Stimulated activated CD8-positive, alpha-beta memory T cell treated with anti-CD3 and anti-CD28 coated beads, Interleukin-7, amount 100 ng/mL, for 1 hour (primary cell): ENCODE measurements at places on chromosomes 1 and 21.

- no peak for DNase-seq
Measured at GRCh38 chr1:110205591-110206155, 4.4 kb upstream of the KCNC4 start.

- no peak for DNase-seq
Measured at GRCh38 chr1:179923029-179923428, 31.6 kb upstream of the CEP350 start.

DNA sequence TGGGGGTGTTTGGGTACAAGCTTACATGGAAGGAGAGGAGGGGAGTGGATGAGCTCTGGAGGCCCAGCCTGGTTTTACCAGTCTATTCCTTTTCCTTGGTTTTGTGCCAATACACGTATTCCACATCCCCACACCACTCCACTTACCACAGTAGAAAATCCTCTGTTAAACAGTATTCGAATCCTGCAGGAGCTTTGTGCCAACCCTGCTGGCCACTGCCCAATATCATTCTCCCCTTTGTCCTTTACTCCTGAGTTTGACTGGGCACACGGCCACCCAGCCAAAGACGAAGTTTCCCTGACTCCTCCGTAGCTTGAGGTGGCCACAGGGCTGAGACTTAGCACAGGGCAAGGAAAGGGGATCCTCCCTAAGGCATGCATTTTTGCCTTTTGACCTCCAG is 61.6 kb downstream of the TMCO4 start:
- no peak for DNase-seq

DNA sequence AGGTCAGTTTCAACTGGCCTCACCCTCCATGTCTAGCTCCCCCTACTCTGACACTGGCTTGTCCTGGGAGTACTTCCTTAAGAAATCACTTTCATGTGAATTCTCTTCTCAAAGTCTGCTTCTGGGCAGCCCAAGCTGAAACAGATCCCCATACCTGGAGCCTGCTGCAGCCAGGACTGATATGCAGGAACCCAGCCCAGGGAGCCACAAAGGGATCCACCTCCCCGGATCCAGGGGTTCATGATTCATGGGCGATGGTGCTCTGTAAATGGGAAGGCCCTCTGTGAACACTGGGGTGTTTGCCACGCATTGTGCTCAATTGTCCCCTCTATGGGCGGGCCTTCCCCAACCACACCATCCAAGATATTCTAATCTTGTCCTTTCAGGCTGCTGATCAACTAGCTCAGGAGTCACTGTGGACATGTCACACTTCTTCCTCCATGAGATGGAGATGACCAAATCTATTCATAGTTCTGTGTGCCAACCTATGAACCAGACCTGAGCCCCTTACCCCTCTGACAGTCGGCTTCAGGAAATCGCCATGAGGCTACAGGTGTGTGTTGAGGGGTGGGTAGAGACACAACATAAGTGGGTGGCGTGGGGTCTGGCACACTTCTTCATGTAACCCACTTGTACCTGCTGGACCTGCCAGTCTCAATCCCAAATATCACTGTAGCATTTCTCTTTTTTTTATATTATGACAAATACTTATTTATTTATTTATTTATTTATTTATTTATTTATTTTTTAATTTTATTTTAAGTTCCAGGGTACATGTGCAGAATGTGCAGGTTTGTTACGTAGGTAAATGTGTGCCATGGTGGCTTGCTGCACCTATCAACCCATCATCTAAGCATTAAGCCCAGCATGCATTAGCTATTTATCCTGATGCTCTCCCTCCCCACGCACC is 41.8 kb downstream of the RUNX3 start:
- no peak for DNase-seq

DNA sequence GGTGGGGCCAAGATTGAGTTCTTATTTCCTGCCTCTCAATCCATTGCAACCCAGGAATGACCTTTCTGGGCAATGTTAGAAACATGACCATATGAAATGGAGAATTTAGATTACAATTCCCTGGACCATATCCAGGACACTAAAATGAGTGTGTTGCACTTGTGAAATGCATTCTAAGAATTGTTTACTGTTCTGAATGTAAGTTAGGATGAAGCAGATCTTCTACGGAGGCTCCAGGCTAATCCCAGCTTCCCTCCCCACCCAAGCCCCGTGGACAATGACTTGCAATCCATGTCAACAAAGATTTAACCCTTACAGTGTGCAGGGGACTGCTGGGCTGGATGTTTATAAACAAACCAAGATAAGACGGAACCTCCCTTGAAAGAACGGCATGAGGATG is 31.7 kb upstream of the HAO2 start:
- DNase-seq, result no peak

- no peak for DNase-seq
Measured at GRCh38 chr1:94974824-94975223, 47.9 kb upstream of the CNN3 start.

GRCh38 chr1:244989813-244990212 is 125.5 kb upstream of the HNRNPU start:
- no peak for DNase-seq

- no peak for DNase-seq
Measured at GRCh38 chr1:177571076-177571475, 398.8 kb downstream of the SEC16B start.
